Muscle of arm (tissue), 14 donors: ENCODE measurements at places on chromosomes 2 and 18.

GRCh38 chr18:2882201-2882600 lies 35.4 kb downstream of the EMILIN2 start:
- no peak for DNase-seq

GRCh38 chr2:178109813-178110212 lies 2.4 kb upstream of the RBM45 start:
- no peak for DNase-seq

DNA sequence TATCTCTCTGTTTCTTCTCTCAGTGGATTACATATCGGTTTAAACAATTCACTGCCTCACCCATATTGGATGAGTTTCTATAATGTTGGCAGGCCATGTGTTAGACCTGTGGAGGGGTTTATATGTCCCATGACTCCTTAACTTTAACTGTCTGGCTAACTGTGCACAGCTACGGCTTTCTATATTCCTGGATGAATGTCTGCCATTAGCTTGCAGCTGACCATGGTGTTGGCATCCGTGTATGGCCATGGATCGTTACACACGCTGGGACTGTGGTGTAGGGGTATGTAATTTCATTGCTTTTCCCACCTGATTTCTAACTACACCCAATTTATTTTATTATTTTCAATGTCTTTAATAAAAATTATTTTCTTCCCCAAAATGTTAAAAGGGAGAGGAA lies 3.3 kb upstream of the TANC1 start:
- DNase-seq = no peak

DNA sequence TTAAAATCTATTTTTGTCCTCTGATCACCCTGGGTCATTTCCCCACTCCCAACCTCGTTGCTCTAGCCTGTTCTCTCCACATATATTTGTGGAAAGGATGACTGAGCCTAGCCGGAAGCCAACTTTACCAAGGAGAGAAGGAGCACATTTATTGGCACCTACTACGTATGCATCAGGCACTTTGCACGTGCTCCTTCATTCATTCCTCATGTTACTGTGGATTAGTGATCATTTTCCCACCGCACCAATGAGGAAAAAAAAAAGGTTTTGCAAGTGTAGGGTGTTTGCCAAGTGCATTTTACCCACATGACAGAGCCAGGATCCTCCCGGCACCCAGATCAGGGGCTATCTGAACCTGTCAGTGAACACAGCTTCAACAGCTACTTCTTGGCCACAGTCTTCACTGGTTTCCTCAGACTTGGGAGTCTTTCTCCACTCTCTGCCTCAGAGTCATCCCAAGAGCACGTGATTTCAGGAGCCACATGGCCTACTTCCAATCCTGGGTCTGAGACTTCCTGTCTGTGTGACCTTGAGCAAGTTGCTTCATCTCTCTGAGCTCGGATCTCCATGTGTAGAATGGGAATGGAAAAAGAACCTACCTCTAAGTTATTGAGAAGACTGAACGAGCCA lies 1.9 kb upstream of the C1QL2 start:
- no peak for DNase-seq

DNA sequence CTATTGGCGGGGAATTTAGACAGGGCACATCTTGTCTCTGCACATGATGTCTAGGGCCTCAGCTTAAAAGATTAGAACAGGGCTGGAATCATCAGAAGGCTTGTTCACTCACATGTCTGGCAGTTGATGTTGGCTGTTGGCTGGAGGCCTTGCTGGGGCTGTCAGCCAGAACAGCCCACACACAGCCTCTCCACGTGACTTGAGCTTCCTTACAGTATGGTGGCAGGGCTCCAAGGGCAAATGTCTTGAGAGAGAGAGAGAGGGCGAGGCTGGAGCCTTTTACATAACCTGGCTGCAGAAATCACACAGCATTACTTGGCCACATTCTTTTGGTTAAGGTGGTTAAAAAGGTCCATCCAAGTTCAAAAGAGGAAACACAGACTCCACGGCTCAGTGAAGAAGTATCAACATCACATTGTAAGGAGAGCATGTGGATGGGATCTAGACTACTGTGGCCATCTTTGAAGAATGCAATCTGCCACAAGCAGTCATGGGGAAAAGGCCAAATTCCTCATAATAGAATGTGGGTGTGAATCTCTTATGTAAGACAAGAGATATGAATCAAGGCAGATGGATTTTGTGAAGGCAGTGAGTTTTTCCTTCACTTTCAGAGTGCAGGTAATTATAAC lies 30.4 kb downstream of the SRSF7 start:
- peak; percentile 77 for DNase-seq

DNA sequence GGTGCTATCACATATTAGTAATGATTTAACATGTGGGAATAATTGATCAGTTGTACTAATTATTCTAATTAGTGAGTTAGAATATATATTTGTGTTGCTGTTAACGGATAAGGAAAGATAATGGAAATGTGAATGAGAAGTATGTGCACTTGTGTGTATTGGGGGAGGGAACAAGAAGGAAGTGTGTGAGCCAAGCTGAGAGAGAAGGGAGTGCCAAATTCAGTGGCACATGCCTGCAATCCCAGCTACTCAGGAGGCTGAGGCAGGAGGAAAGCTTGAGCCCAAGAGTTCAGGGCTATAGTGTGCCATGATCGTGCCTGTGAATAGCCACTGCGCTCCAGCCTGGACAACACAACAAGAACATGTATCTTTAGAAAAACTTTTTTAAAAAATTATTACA lies 9.3 kb downstream of the BARD1 start:
- DNase-seq = no peak
